Head of caudate nucleus (tissue), 42 donors: ENCODE measurements at places on chromosomes 13 and 19.

DNA sequence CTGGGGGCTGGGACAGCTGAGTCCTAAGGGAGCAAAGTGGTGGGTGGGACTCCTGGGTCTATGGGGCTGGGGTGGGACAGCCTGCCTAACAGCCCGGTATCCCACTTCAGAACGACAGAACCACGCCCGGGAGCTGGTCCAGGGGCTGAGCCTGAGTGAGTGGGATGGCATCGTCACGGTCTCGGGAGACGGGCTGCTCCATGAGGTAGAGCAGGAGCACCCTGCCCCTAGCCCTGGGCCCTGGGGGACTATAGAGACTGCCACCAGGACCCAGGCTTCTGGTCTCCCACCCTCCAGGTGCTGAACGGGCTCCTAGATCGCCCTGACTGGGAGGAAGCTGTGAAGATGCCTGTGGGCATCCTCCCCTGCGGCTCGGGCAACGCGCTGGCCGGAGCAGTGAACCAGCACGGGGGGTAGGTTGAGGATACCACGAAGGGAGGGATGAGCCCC is 8.6 kb downstream of the SPHK2 start:
- DNase-seq: no peak

- no peak for DNase-seq
Measured at GRCh38 chr13:38099751-38100150, 230.2 kb upstream of the TRPC4 start.

DNA sequence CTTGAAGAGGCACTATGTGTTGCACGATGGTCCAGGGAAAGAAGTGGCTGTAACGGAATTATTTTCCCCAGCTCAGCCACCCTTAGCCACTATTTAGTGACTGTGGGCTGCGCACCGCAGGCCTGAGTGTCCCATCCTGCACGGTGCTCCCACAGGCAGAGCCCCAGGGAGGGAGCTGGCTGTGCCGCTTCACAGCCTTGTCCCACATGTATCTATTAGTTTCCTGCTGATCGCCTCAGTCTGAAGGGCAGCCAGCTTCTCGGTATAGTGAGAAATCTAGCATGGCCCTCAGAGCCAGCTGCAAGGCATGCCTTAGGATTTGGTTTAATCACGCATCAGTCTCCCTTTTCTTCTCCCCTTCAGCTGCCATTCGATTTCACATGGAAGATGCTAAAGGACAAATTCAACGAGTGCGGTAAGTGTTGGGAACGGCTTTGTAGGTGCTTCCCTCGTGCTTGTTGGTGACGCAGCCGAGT is 15.7 kb downstream of the PRAM1 start:
- no peak for DNase-seq

DNA sequence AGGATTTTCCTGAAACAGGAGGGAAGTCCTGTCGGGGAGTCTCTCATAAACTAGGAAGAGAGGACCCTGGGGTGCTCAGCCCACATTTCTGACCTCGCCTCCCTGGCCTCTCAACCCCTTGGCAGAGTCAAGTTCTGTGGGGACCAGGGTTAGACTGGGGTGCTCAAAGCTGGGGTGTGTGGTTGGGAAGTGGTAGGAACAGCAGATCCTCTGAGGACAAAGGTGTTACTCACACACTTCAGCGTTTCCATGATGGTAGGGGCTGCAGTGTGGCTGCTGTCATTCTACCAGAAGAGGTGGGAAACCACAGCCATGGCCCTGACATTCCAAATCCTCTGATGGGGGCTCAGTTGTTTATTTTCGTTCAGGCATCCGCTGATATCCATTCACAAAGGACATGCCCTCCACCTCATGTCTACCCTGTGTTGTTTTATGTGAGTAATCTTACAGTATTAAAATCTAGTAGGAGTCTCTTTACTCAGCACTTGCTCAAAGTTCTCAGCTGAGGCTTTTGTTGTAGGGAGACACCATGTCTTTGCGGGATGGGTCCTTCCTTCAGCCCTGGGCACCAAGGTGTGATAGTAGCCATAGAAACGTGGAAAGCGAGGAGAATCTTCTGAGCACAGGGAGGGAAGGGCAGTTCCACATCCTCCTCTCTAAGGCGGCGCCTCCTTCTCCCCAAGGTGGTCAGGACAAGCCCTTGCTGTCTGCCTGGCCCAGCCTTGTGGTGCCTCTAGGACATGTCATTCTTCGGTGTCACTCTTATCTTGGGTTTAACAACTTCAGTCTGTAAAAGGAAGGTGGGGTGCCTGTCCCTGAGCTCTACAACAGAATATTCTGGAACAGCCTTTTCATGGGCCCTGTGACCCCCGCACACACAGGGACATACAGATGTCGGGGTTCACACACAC is 1.5 kb downstream of the KIR2DL3 start:
- DNase-seq: no peak

DNA sequence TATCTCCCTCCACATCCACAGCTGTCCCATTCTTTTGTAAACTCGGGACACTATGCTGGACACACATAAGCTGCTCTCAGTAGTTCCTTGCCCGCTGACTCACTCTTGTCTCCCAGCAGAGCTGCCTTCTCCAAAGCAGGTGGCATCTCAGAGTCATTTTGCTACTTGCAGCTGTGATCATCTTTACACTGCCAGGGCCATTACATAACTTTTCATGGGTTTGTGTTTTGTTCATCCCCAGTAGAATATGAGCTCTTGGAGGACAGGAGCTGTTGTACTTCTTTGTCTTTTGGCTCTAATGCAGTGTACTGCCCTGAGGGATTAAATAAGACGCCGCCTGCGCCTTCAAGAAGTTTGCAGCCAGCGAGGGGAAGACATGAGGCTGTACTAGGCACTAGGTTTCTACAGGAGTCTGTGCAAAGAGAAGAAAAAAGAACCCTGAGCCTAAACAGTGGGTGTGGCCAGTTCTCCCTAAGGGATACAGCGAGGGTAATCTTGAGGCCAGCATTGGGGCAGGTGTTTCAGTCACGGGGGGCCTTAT is 40.8 kb upstream of the GPR183 start:
- no peak for DNase-seq

DNA sequence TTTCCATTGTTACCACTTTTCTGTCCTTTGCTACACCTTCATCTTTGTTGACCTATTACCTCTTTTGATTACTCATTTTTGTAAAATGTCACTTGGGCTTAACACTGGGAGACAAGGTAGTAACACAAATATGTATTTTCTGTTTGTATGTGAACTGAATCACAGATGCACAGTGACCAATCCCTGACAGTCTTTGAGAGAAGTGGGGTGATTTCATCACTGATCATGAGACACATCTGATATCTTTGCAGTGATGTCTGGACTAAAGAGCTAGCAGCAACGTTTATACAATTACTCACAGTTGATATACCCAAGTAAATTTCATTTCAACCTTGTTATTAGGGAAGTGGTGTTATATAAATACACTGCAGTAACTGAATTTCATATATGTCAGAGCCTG is 1397.4 kb upstream of the SPRY2 start:
- no peak for DNase-seq

DNA sequence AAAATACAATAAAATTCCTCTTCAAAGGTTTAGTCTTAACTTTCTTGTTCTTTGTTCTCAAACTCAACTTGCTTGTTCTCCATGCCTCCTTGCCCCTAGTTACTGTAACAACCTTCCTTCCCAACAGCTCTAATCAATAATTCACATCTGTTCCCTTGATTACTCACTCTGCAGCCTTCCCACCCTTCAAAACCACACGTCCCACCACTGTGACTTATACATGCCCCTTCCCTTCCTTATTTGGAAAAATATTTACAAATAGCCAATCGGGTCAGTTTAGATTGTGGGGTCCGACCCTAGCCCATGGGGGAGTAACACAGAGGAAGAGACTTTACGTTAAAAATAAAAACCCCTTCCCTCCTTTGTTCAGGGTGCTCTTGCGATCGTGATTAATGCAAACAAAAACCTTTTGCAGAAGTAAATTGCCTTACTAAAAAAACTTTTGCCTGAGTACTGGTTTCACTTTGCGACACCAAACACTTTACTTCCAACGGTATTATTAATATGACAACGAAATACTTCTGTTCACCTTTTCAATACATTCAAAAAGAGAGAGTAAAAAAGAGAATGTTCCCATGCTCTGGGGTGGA is 512 bp upstream of the ZNF93 start:
- DNase-seq: no peak

DNA sequence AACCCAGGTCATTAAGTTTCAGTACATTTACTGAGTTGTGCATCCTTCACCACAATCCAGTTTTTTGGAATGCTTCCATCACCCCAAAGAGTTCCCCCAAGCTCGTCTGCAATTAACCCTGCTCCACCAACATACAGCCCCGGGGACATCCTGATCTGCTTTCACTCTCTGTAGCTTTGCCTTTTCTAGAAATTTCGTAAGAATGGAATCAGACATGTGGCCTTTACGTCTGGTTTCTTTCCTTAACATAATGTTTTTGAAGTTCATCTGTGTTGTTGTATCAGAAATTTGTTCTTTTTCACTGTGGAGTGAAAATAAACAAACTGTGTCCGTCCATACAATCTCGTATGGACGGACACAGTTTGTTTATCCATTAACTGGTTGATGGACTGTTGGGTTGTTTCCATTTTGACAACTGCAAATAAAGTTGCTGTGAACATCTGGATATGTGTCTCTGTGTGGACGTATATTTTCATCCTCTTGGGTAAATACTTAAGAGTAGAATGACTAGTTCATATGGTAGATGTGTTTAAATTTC is 2.9 kb downstream of the KLHL26 start:
- DNase-seq: no peak

DNA sequence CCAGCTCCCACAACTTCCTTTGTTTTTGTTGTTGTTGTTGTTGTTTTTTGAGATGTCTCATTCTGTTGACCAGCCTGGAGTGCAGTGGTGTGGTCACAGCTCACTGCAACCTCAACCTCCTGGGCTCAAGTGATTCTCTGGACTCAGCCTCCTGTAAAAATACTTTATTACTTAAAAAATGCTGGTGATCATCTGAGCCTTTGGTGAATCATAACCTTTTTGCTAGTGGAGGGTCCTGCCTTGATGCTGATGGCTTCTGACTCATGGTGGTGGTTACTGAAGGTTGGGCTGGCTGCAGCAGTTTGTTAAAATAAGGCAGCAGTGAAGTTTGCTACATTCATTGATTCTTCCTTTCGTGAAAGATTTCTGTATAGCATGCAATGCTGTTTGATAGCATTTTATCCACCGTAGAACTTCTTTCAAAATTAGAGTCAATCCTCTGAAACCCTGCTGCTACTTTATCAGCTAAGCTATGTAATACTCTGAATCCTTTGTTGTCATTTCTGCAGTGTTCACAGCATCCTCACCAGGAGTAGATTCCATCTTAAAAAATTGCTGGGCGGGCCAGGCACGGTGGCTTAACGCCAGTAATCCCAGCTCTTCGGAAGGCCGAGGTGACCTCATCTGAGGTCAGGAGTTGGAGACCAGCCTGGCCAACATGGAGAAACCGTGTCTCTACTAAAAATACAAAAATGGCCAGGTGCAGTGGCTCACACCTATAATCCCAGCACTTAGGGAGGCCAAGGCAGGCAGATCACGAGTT is 18.0 kb downstream of the ARHGAP35 start:
- DNase-seq: no peak

GRCh38 chr13:27274631-27275030 is 4.0 kb downstream of the RASL11A start:
- no peak for DNase-seq

GRCh38 chr13:75704927-75705288 is 68.8 kb downstream of the LMO7 start:
- DNase-seq: no peak

DNA sequence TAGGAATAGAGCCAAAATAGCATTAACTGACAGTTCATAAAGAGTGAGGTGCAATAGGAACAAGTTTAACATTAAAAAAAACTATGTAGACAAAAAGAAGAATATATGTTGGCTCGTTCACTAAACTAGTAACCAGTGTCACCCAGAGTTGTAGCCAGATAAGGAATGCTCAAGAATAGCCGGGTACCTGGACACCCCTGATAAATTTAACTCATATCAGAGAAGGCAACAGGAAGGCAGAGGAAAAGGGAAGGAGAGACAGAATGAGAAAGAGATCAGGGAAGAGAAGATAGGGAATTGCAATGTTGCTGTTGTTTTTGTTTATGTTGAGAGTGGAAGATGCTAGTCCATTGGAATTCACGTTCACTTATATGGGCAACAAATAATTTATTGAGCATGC is 31.6 kb upstream of the KATNAL1 start:
- no peak for DNase-seq

- peak; percentile 58 for DNase-seq
Measured at GRCh38 chr13:46831588-46832194, 34.7 kb upstream of the ESD start.

- peak; percentile 60 for DNase-seq
Measured at GRCh38 chr19:18090545-18091216, 3.9 kb upstream of the IL12RB1 start.

DNA sequence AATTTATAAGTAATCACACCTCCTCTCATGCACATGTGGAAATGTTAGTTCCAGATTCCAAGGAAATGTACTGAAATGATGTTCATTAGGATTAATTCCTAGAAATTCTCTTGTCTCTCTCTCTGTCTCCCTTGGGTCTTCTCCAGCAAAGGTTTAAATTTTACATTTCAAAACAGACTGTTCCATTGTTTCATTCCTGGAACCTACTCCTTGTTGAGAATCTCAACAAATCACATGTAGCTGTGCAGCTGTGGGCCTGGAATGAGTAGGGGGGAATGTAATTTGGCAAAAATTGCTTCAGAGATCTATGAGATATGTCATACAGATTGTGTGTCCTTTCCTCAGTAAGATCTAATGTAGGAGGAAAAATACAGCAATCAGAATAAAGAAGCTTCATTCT is 46.2 kb upstream of the RFXAP start:
- DNase-seq: no peak

DNA sequence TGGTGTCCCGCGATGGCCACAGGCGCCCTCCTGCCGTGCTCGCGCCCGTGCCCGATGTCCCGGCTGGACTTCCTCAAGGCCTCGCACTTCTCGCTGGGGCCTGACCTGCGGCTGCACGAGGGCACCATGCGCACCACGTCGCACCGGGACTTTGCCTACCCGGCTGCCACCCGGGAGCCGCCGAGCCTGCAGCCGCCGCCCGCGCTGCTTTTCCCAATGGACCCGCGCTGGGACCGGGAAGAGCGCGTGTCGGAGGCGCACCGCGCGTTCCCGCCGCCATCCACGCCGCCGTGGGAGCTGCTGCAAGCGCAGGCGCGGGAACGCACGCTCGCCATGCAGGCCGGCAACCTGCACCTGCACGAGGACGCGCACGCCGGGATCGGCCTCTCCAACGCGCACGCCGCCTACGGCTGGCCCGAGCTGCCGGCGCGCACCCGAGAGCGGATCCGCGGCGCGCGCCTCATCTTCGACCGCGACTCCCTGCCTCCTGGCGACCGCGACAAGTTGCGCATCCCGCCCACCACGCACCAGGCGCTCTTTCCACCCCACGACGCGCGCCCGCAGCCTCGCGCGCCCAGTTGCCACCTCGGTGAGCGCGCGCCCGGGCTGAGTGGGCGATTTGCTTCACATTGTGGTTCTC is 12.1 kb upstream of the PEX11G start:
- peak; percentile 89 for DNase-seq

- DNase-seq: no peak
Measured at GRCh38 chr13:103625194-103625593, 559.0 kb upstream of the SLC10A2 start.

- DNase-seq: no peak
Measured at GRCh38 chr13:21738630-21739029, 67.8 kb downstream of the FGF9 start.

GRCh38 chr19:5313307-5313706 is 27.3 kb downstream of the PTPRS start:
- no peak for DNase-seq
